Calu3 (cell line): ENCODE measurements at places on chromosomes 12 and 14.
A peak's percentile ranks its signal among the peaks of the same experiment; 100 is the strongest.

GRCh38 chr12:103745962-103746361, 95.1 kb downstream of the NT5DC3 start:
- no peak for DNase-seq

DNA sequence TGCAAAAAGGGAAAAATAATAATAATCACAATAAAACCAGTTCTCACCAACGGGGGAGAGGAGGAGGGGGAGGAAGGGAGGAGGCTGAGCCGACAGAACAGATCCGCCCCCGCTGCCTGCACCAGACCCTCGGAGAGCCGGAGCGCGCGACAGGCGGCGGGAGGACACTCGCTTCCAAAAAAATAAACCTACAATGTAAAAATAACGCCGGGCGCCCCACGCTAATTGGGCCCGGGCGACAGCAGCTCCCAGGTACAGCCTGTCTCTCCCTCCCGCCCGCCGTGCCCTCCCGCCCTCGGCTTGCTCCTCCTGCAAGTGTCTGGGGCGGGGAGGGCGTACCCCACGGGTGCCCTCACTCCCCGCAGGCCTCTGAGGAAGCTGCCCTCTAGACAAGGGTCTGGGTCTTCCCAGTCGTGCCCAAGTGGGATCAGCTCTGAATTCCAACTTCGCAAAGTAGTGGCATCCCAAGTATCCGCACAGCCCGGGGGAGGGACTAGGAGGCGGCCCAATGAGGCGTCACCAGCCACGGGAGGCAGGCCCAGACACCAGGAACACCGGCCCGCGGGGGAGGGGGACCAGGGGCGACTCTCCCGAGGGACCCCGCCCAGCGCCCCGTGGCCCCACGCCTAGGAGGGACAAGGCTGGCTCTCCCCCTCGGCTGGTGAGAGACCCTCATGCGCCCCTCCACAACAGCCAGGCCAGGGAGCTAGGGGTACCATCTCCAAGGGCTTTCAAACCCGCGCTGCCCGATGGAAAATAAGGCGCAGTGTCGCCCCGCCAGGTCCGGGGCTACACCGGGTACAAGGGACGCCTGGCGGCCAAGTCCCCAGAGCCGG, 1.0 kb downstream of the NCOR2 start:
- DNase-seq: peak; percentile 91

DNA sequence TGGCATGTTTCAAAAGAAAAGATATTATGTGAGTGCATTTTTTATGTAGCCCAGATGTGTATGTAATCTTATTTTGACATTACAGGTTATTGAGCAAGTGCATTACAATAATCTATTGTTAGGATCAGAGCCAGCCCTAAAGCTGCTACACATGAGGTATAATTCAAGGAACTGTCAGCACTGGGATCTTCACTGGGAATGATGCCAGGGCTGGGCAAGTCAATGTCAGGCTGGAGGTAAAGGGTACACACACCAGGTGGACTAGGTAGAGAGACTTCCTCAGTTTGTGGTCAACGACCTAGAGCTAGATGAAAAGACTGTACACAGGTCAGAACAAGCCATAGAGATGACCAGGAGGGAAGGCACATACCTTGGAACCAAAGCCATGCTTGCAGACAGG, 15.4 kb downstream of the TRIM9 start:
- DNase-seq: peak; percentile 32

DNA sequence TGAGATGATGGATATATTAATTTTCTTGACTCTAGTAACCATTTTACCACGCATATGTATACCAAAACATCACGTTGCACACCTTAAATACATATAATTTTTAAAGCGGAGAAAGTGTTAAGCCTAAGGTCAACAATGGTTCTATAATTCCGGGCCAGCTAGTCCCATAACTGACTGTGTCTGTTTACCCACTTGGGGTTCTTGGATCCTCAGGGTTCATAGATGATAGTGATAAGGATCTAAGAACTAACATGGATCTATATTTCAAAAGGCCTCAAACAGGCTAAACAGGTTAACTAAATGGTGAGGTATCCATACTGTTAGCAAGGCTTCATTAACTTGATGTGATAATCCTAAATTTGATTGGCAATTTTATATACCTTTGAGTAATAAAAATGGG, 9.8 kb downstream of the SLC38A1 start:
- DNase-seq: no peak

GRCh38 chr12:84183576-84183975, 729.0 kb downstream of the SLC6A15 start:
- DNase-seq: no peak

DNA sequence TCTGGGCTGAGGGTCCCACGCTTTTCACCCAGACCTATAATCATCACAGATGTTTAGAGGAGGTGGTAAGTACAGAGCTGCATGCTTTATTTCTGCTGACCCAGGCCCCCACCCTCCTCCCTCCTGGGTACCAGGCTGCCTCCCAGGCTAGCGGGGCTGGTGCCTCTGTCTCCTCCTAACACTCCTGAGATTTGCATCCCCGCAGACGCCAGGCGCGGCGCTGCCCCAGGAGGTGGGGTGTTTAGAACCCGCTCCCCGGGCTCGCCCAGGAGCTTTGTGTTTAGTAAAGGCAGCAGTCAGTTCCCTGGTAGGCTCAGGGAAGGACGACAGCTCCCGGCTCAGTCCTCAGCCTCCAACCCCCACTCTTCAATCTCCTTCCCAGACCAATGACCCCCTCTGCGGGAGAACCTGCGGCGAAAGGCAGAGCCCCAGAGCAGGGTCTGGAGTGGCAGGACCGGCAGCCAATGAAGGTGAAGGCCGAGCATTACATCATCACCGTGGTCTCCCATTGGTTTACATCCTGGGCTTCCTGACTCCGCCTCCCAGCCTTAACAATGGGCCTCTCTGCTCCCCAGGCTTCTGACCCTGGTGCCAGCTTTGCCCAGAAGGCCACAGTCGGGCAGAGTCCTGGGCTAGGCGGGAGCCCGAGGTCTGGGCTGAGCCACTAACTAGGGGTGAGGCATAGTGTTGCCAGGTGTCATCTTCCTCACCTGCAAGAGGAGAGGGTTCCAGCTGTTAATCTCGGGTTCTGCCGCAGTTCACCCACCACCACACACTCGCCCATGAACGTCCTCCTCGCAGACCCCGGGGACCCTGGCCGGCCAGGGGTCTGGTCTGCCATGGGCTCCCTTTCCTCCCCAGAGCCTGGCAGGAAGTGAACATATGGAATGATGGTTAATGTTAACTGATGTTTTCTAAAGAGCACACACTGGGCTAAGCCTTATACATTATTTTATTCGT, 57.5 kb downstream of the CALM1 start:
- DNase-seq: peak; percentile 95
